ENCODE measurements at places on chromosomes 16 and 17.

DNA sequence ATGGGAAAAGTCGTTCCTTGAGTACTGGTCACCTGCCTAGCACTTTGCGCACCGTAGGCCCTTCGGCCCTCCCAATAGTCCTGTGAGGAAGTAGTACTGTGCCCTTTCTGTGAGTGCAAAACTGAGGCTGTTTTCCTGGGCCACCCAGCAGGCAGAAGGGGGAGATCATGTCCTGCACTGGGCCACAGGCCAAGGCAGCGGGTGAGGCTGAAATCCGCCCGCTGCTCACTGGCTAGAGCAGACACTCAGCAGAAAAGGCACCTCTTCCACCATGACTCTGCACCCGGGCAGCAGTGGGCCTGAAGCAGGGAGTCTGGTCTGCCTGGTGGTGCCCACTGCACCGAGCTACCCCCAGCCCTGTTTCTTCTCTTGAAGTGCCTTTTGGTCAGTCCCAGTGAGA lies 20.2 kb downstream of the METTL22 start:
- DNase-seq, result no peak

DNA sequence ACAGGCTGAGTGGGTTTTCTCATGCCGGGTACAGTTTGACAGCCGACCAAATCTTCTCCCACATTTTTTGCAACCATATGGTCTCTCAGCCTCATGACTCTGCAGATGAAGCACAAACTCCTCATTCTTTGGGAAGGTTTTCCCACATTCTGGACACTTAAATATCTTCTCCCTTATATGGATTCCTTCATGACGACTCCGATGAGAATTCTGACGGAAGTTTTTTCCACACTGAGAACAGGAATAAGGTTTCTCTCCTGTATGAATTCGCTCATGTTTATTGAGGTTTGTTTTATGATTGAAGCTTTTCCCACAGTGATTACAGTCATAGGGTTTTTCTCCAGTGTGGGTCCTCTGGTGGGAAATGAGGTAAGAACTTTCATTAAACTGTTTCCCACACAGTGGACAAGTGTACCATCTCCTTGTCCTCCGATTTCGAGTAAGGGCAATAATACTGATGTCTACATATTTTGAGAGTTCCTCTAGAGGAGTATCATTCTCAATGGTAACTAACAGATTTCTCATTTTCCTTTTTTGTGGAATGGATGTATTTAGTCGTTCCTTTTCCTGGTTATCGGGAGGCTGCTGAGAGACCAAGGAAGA lies 10.9 kb downstream of the ZNF200 start:
- DNase-seq, result no peak

DNA sequence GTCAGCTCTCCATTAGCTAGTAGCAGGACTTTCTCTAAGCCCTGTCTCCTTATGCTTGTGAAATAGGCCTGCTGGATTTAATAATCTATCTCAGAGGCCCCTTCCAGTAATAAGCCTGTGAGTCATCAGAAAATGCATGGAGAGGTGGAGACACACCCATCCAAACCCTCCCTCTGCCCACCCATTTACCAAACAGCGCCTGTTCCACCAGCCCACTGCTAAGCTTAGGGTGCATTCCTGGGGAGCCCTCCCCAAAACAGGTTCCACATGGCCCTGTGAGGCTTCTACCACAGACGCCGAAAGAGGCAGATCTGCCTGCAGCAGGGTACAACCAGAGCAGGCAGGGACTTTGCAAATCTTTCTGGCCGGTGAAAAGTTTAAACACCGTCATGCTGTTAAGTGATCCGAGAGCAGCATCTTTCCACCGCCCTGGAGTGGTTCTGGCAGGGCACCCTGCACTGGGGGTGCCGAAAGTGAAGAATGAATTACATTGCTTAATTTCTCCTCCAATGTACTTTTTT lies 99.3 kb downstream of the GAS7 start:
- peak; percentile 94 for DNase-seq

- peak; percentile 78 for DNase-seq
Observed at GRCh38 chr16:86590501-86591144, 12.3 kb downstream of the FOXL1 start.

- DNase-seq, result peak; percentile 19
Observed at GRCh38 chr16:46947900-46948547, 25.4 kb downstream of the DNAJA2 start.

GRCh38 chr17:41184480-41184961 lies at the start of gene KRTAP4-1:
Gene KRTAP4-1, minus strand, starts transcription at chr17:41184911. Its CDS starts 57 bp downstream, at chr17:41184854.
- no peak for DNase-seq

GRCh38 chr16:21053590-21053989 lies 97.1 kb downstream of the DNAH3 start:
- no peak for DNase-seq

GRCh38 chr17:10357768-10358167 lies 15.0 kb downstream of the MYH13 start:
- DNase-seq, result no peak

DNA sequence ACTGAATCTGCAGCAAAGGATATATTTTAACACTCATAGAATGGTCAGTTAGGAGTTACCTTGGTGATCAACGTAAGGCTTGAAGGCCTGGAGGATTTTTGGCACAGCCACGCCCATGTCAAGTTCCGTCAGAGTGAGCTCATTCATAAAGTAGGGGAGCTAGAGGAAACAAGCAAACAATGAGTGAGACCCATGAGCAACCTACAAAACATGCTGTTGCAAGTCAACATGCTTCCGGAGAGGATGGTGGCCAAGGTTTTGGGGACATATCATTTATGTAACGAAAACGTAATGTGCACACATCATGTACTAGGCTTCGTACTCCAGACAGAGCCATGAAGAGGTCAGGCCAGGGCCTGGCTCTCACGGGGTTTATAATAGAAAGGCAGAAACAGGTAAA lies 41.1 kb upstream of the ERN1 start:
- DNase-seq, result no peak

- DNase-seq, result no peak
Observed at GRCh38 chr17:77688369-77688768, 270.1 kb upstream of the TNRC6C start.

DNA sequence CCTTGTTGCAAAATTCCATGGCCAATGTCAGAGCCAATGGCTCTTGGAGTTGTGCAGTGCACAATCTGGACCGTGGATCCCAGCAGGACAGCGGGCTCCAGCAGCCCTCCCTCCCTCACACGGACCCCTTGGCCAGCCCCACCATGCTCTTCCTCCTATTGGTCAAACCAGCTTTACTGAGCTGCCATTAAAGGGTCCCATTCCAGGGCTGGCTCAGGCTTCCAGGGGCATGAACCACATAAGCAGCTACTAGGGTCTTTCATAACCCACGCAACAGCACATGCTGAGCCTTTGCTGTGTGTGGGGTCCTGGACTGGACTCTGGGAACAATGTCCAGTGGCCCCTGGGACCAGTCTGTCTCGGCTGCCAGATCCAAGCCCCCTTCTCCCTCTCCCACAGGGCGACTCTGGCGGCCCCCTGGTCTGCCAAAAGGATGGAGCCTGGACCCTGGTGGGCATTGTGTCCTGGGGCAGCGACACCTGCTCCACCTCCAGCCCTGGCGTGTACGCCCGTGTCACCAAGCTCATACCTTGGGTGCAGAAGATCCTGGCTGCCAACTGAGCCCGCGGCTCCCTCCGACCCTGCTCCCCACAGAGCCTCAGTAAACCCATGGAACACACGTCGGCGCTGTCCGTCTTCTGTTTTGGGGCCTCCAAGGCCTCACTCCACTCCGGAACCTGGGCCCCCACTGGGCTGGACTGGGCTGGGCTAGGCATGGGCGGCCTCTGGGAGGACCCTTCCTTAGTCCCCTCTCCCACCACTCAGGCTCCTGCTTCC lies 5.7 kb downstream of the CTRB1 start:
- no peak for DNase-seq

- no peak for DNase-seq
Observed at GRCh38 chr17:74467221-74467951, 952 bp downstream of the CD300A start.
